ENCODE measurements at places on chromosomes 13 and 19.

DNA sequence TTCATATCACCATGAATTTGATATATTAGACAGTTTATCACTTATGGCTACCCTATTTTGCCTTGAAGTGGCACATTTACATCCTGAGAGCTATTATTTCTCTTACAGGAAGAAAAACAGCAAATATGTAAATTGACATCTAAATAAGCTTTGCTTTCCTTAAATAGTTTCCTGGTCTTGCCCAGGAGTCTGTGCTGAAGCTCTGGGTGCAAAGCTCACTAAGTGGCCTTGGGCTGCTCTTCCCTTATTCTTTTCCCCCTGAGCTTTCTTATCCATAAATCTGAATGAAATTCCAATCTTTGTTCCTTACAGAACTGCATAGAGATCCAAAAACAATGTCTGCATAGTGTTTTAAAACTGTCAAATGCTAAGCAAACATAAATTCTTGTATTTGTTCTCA is 56.3 kb downstream of the TNFSF13B start:
- no peak for DNase-seq

GRCh38 chr19:30151081-30151480 is 209.0 kb downstream of the URI1 start:
- no peak for DNase-seq

DNA sequence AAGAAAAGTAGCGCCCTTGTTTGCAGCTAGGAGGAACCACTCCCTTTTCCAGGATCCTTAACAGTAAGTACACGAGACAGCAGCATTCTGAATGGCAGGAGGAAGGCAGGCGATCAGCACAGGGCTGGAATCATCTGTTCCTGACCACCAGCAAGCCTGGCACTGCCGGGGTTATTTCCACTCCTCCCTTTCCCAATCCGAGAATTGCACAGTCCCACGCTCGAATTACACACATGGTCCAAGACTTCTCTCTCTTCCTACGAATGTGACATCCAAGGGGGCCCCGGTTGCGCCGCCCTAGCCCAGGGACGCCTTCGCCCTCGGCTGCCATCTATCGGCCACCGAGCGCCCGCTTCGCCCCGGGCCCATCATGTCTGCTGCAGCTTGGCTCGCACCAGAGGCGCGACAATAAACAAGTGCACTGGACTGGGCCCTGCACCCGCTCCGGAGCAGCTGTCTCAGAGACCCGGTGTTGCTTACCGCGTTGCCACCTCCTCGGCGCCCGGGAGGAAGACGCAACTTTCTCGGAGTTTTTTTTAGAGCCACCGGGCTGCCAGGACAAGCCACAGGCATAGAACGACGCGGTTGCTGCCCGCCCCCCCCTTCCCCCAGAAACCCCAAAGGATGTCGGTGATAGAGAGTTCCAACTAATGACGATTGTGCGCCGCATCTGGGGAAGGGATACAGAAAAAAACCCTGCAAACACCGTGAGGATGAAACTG is at the start of gene SLITRK5:
TSS of gene SLITRK5 (plus strand) at position 341 of the 722 bp plus-strand sequence. CDS start 4,018 bp downstream, outside the sequence.
- peak; percentile 88 for DNase-seq

GRCh38 chr13:37109051-37109678 is 3.7 kb upstream of the CSNK1A1L start:
- DNase-seq, result peak; percentile 54

DNA sequence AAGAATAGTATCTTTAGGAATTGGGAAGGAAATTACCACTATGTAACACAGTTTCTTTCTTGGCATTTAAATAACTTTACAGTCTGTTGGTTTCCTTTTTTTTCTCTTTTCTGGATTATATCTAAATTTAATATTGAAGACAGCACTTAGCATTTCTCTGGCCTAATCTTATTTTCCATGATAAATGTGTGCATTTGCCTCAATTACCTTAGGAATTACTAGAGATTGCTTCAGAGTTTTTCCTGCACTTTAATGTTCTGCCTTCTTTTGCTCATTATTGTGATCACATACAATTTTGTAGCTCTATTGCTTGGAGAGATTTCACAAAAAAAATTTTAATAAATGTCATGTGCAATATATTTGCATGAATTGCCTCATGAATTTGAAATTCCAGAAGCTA is 25.1 kb downstream of the DCT start:
- no peak for DNase-seq

DNA sequence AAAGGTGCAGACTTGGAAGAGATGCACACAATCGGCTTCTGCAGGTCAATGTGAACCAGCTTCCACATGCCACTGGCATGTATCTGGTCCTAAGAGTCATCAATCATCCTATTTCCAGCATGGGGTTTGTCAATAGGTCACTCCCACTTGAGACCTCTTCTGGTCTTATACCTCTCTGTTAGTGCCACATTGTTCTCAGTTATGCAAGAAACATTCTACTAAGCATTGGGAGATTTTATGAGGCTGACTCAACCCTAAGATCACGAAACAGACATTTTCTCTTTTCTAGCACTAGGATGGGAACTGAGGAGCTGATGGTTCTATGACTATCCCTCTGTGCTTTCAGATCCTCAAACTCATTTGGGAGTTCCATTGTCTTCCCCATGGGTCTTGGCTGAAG is 581.5 kb upstream of the KLF12 start:
- DNase-seq, result no peak

DNA sequence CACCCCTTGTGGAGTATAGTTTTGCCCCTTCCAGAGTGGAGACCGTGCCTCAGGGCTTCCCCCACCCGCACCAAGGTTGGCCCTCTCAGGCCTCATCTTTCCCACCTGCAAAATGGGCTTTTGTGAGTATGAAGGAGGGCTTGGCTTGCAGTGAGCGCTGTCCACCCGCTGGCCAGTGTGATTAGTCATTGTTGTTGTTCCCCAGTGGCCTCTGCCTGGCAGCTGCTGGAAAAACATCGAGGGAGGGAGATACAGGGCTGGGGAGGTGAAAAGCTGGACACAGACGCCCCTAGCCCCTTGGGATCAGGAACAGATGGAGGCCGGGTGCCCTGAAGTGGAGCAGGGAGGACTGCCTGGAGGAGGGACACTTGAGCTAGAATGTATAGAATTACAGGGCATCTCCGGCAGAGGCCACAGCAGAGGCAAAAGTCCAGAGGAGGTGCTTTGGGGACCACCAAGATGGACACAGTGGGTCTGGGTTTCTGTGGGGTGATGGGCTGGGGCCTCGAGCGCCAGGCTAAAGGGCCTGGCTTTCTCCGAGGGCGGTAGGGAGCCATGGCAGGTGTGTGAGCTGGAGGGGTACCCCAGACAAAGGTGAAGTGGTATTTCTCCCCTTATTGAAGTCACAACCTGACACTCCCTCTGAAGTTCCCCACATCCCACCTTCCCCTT is 3.9 kb upstream of the IL12RB1 start:
- DNase-seq, result no peak

DNA sequence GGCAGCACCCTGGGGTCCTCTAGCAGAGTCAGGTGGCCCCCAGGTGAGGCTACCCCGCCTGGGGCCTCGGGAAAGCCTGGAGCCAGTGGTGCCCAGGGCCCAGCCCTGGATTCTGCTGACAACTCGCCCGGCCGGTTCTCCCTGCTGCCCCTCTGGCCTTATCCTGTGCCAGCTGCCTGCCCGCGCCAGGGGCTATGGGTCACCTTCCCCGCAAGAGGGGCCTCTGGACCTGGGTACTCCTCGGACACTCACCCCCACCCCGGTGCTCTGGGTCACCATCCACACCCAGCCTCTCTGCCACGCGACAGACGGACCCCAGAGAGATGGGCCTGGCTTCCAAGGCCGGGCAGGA is 24.0 kb downstream of the ZBTB7A start:
- no peak for DNase-seq

DNA sequence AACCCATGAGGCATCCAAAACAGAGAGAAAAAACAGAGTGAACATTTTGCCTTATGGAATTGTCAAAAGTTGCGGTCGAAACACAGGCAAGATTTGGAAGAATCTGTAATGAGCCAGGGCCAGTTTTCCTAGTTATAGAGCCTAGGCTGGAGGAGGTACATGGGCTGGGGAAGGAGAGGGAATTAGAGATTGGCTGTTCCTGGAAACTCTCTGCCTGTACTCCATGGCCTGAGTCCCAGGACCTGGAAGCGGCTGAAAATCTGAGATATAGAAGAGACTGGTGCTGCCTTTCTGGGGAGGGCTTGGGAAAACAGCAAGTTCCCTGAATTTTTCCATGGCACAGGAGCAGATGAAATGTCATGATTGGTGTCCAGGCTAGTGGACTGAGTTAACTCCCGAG is 122.8 kb upstream of the KLF12 start:
- no peak for DNase-seq

DNA sequence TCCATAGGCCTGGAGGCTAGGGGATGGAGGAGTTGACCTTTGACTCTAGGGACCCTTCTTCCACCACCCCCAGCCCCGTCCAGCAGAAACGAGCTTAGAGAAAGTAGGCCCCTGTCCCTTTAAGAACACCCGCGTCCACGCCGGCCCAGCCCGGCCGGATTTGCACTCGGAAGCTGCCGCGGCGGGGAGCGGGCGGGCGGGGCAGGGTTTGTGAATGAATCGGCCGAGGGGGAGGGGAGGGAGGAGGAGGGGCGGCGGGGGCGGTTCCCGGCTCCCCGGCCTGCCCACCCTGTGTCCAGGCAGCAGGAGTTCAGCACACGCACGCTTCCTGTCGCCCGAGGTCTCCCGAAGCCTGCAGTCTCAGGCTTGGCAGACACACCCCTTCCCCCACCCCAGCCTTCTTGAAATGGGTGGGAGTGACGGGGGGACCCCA is 1.5 kb downstream of the UNC13A start:
- DNase-seq, result no peak

GRCh38 chr13:83622422-83622784 is 259.9 kb downstream of the SLITRK1 start:
- DNase-seq, result no peak

DNA sequence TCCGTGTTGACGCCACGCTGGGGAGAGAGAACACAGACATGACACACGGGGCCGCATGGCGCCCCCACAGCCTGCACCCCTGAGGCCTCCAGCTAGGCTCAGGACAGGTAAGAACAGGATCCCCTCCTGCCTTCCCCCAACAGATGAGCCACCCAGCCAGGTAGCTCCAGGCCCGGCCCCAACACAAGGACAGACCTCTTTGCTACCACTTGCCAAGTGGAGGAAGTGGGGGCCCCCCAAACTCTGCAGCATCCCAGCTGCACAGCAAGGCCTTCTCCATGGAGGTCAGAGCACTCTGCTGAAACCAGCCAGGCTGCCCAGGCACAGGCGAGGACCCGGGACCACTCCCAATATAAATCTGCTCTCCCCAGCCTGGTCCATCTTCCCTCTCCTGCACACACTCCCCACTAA is 31.5 kb downstream of the PEPD start:
- no peak for DNase-seq

GRCh38 chr19:37779127-37780005 is at the start of gene ZNF573:
ZNF573 (minus strand) TSS chr19:37779586; CDS start chr19:37773729, 5,857 bp downstream.
- peak; percentile 93 for DNase-seq

DNA sequence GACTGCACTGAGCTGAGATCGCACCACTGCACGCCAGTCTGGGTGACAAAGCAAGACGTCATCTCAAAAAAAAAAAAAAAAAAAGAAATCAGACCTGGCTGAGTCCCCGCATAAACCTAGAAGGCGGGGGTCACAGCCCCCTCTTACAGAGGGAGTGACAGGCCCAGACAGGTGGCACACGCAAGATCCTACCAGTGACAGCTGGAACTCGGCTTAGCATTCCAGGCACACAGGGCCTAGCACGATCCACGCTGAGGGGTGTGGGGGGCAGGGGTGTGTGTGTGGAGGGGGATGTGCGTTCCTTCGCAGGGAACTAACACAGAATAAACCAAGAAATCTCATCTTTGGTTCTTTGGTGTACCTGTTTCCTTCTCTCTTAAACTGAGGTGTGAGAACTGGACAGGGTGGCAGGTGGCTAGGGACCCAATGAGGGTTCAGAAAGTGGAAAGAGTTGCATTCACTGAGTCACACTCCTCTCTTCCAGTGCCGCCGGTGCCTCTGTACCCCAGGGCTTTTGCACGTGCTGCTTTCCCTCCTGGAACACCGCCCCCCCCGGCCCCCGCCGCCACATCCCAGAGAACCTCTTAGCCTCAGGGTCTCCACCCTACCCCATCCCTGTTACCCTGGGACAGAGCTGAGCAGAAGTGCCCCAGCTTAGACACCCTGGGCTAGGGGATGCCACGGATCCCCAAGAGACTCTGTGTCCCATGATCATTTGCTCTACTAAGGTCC is 5.0 kb downstream of the SGTA start:
- no peak for DNase-seq

- DNase-seq, result no peak
Measured at GRCh38 chr13:97057176-97057575, 62.9 kb upstream of the OXGR1 start.

DNA sequence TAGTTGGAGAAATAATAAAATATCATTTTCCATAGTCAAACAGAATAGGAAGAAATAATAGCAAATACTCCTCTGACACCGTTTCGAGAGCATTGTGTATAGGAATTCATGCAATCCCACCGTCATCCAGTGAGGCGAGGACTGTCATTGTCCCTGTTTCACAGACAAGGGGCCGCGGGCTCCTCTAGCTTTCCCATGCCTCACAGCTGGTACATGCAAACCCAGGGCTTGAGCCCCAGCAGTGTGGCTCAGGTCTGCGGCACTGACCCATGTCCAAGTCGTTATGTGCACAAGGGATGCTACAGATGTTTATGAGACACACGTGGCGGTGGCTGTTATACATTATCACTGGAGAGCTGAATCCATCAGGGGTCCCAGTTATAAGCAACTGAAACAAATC is 18.5 kb upstream of the ATP11A start:
- no peak for DNase-seq
